ENCODE measurements at places on chromosomes 11 and 22.

- DNase-seq, result no peak
These were observed 220.3 kb downstream of the DLG2 start for GRCh38 chr11:85406841-85407240.

DNA sequence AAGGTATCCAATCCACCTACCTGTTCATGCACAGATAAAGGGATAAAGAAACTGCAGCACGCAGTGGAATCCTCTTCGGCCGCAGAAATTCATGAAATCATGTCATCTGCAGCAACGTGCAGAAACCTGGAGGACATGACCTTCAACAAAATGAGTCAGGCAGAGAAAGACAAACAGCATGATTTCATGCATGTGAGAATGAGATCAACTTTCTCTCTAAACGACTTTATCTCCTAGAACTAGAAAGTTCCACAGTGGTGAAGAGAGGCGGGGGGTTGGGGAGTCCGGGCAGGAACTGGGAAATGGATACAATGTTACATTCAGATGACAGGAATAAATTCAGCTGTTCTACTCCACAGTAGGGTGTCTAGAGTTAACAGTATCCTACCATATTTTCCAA is 9.9 kb downstream of the RGL4 start:
- DNase-seq, result no peak

GRCh38 chr11:117907276-117908108 is 21.7 kb downstream of the TMPRSS13 start:
- peak; percentile 41 for DNase-seq

GRCh38 chr11:103631841-103632240 is 404.6 kb upstream of the DDI1 start:
- DNase-seq, result no peak

DNA sequence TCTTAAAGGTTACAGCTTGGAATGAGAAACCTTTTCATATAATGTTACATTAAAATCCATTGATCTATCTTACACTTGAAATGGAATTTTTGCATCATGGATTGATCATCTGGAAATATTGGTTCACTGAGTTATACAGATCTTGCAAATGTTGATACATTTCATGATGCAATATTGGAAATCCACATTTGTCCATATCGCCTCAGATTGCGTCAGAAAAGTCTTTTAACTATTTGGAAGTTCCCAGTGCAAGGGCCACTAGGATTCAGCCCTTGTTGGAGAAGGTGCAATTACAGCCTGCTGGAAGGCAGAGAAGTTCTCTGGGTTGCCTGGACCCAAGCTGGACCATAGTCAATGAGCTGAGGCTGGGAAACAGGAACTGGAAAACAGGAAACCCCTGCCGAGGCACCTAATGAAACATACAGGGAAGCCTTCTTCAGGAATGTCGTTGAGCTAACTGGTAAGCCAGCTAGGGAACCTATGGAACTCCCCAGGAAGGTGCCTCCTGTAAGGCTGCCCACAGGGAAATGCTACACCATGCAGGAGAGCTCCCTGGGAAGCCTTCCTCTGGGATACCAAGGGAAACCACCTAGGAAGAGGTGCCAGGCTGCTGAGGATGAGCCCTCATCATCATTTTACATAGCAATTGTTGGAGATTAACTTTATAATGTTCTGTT is 600.4 kb upstream of the CADM1 start:
- DNase-seq, result no peak

- DNase-seq, result no peak
These were observed 12.3 kb downstream of the PKNOX2 start for GRCh38 chr11:125176866-125177265.

- no peak for DNase-seq
These were observed 371.1 kb downstream of the SOX6 start for GRCh38 chr11:15985127-15985859.

DNA sequence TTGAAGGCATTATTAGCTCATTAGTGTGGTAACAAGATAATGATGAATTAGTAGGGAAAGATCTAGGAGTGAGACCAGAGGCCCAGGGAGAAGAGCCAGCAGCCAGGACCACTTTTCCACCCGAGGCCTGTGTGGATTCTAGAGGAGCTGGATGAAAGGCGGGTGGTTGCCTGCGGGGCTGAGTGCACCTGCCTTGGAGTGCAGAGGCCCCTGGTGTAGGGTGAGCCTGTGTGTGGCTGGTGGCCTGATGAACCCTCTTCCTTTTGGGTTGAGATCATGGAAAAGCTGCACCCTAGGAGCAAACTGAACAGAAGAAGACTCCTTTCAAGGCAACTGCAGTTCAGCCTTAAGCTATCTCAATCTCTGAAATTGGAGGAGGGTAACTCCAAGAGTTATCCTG is 5.9 kb upstream of the TP53AIP1 start:
- no peak for DNase-seq

DNA sequence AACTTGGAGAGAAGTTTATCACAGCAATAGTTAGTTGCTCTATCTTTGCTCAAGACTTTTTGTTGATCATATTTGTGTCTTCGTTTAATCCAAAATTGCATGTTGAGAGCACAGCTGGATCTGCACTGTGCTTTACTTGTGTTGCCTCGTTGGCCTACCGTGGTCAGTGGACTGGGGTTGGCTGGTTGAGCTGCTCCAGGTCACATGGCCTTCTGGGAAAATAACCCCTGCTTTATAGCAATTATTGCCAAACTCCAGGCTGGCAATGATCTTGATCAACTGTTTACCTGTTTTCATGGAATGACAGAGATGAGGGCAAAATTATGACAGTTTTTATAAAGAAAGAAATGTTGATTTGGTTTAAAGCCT is 5.7 kb upstream of the PLET1 start:
- no peak for DNase-seq

DNA sequence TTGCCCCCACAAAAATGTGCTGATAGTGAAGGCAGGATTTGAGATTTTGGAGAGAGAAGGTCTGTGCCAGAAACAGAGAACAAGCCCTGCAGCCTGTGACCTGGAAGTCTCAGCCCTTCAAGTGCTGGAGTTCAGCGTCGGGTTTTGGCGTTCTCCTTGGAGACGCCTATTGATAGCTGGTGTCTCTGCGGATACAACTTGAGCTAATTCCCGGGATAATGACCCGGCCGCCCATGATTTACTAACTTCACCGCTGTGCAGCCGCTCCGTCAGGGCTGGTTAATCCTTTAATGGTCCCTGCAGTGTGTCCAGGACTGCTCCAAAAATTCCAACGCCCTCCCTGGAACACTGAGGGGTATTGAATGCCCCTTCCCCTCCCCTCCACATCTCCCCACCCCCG is 76.6 kb downstream of the WT1 start:
- DNase-seq, result no peak

GRCh38 chr11:8100158-8100557 is 19.1 kb downstream of the TUB start:
- DNase-seq, result no peak

- DNase-seq, result peak; percentile 26
These were observed 122.3 kb upstream of the SNX19 start for GRCh38 chr11:131038597-131038996.

GRCh38 chr11:101912823-101913284 is 2.0 kb upstream of the CEP126 start:
- DNase-seq, result peak; percentile 20

DNA sequence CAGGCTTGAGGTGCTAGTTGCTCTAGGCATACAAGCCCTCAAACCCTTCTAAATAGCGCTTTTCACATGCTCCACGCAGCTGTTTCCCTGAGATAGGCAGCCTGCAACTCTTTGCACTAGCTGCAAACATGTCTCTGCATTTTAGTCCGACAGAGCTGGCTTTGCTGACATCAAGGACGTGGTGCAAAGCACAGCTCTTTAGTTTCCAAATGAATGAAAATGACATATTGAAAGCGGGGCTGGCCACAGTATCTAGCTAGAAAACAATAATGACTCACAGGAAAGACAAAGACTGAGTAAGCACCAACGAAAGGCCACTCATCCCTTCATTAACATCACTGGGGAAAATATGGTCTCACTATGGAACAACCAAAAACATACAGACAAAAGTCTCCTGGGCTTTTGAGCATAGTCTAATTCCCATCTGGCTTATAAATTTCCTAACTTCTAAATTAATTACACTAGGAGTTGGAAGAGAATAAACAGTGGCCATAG is 15.3 kb upstream of the ZC3H12C start:
- no peak for DNase-seq
